ENCODE measurements at places on chromosomes 1 and 21. TPM values are rescaled to one million over a fixed set of nuclear protein-coding genes. Genes with fewer than 3 reads are reported as not detected.

DNA sequence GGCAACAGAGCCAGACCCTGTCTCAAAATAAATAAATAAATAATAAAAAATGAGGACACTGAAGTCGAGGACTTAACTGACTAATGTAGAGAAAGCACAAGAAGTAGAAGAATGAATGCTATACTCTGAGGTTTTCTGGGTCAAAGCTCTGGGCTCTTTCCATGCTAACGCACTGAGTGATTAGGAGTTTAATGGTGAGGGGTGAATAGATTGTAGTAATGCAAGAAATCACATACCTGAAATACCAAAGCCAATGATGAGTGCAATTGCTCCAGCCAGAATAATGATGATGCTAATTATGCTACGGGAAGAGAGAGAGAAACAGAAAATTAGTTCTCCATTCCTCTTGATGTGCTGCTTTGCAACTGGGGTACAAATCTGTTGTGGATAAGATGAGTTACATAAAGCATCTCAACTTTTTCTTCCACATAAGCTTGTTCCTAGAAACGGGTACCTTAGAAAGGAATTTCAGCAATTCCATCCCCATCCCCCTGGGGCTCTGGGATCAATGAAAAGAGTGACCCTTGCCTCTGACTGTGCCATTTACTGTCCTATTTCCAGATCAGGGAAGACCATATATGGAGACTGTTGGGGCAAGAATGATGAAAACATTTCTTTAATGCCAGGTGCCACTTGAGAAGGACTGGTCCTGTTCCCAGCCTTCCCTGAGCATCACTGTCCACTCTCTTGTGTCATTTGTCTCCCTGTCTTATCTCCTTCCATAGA is 40.7 kb downstream of the VTCN1 start:
- no peak overlapping the region for H3K27ac ChIP-seq
- H3K36me3 ChIP-seq, result no peaks in the 10 kb centered on the region
- peaks cover 11% of the 10 kb centered on the region for H3K4me1 ChIP-seq
- H3K27me3 ChIP-seq, result no peaks in the 10 kb centered on the region
- no peak for DNase-seq

DNA sequence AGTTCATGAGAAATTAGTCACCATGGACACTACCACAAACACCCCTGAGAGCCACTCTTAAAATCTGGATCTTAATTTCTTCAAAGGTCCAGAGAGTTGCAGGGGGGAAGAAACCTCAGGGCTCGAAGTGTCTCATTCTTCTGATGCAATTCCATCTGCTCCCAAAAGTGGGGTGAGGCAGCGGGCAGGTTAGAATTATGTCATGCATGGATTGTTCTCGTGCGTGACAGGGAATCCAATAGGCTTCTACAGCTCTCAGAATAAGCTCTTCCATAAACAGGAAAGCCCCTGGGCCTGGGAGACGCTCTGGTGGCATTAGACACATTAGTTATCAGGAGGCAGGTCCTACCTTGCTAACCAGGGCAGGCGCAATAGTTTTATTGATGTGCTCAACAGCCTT is 8.4 kb downstream of the ENO1 start:
- H3K27me3 ChIP-seq, result no peaks in the 10 kb centered on the region
- H3K27ac ChIP-seq, result no peak overlapping the region
- H3K4me1 ChIP-seq, result peaks cover 33% of the 10 kb centered on the region
- H3K36me3 ChIP-seq, result peaks cover 69% of the 10 kb centered on the region

- no peaks in the 10 kb centered on the region for H3K36me3 ChIP-seq
- H3K27ac ChIP-seq, result peak overlapping the region; percentile 97
- peak overlapping the region; percentile 40 for H3K4me3 ChIP-seq
These were observed 117.2 kb downstream of the CNIH3 start for GRCh38 chr1:224733027-224733911.

DNA sequence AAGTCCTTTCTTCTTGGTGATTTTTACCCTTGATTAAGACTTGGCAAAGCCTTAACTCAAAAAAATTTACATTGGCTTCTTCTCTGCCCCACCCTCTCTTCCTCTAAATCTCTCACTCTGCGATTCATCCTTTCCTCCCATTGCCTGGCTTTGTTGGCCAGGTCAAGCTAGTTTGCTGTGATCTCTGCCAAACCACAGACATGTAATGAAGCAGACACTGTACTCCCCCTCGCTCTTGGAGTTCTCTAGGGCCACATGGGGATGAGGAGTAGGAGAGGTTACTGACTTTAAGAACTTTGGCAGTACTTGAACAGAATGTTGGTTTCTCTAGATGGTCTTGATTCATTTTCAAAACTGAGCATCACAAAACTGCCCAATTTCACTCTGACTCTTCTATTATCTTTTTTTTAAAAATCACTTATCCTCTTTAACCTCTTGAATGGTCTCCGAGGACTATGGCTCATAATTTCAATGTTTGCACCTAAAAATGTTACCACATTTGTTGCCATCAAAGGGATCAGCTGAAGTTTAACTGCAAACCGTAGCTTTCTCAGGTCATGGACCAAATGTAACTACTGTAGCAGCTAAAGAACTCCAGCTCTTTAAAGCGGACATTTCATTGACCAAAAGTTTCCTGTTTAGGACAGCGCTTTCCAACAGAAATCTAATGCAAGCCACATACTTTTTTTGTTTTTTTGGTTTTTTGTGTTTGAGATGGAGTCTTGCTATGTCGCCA is 62.7 kb upstream of the IPO9 start:
- H3K27me3 ChIP-seq, result no peaks in the 10 kb centered on the region
- no peak for DNase-seq
- H3K4me1 ChIP-seq, result peaks cover 9% of the 10 kb centered on the region

- no peak overlapping the region for H3K4me3 ChIP-seq
- H3K27me3 ChIP-seq, result peaks cover 9% of the 10 kb centered on the region
- no peak overlapping the region for H3K27ac ChIP-seq
- H3K36me3 ChIP-seq, result no peaks in the 10 kb centered on the region
- no peak for DNase-seq
- no peaks in the 10 kb centered on the region for H3K4me1 ChIP-seq
These were observed 157.8 kb downstream of the TRABD2B start for GRCh38 chr1:47839433-47839760.

CSF3R gene
- total RNA-seq, result not detected

DNA sequence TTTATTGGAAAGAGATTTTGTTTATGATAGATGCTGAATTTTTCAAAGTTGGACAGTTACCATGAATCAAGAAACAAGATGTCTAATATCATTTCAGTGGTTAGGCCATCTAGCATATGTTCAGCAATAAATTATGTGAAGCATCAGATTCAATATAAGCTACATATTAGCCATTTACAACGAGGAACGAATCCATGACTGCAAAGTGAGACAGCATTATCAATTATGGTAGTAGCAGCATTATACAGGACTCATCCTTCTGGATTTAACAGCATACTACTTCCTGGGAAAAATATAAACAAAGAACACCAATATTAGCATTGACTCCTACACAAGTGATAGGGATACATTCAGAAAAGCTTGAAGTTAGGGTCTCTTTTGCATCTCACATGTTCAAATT is 59.1 kb downstream of the LRRC53 start:
- H3K4me3 ChIP-seq, result no peak overlapping the region
- no peaks in the 10 kb centered on the region for H3K36me3 ChIP-seq
- DNase-seq, result no peak
- no peak overlapping the region for H3K27ac ChIP-seq
- H3K27me3 ChIP-seq, result no peaks in the 10 kb centered on the region

DNA sequence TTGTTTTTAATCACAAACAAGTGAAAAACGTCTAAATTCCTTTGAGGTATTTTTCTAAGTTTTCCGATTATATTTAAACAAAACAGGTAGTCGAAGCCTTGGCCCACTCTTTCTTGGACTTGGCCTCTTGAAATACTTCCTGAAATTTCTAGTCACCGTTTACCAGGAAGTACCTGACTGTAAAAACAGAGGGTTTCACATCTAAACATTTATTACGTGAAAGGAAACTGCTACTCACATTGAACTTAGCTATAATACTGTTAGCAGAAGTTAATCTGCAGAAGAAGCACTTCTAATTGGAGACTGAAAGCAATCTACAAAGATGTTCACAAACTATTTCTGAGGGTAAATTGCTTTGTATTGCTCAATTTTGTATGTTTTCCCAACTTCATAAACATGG is 526.0 kb upstream of the ADGRL4 start:
- no peak overlapping the region for H3K27ac ChIP-seq
- H3K4me3 ChIP-seq, result no peak overlapping the region
- no peaks in the 10 kb centered on the region for H3K27me3 ChIP-seq
- no peak for DNase-seq

GRCh38 chr1:40438391-40439015 is 11.8 kb upstream of the ZFP69B start:
- H3K4me3 ChIP-seq, result no peak overlapping the region
- no peak overlapping the region for H3K27ac ChIP-seq
- H3K4me1 ChIP-seq, result no peaks in the 10 kb centered on the region
- no peaks in the 10 kb centered on the region for H3K27me3 ChIP-seq
- no peaks in the 10 kb centered on the region for H3K36me3 ChIP-seq
- no peak for DNase-seq

OVAAL gene
- total RNA-seq, result not detected

DNA sequence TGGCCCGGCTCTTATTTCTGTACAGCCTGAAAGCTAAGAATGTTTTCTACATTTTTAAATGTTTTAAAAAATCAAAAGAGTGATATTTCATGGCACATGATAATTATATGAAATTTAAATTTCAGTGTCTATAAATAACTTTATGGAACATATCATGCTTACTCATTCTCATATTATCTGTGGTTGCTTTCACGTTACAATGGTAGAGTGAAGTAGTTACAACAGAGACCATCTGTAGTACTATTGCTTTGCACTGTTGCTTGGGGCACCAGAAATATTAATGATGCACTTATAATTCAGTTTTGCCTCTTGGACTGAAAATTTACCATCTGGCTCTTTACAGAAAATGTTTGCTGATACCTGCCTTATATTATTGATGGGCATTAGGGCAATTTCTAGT is 481.6 kb downstream of the PLPP3 start:
- H3K36me3 ChIP-seq, result no peaks in the 10 kb centered on the region
- no peak for DNase-seq
- H3K4me3 ChIP-seq, result no peak overlapping the region
- no peaks in the 10 kb centered on the region for H3K4me1 ChIP-seq
- no peak overlapping the region for H3K27ac ChIP-seq
- no peaks in the 10 kb centered on the region for H3K27me3 ChIP-seq

RNF223 gene
- 3.2 TPM for total RNA-seq

- no peak overlapping the region for H3K4me3 ChIP-seq
- H3K27me3 ChIP-seq, result no peaks in the 10 kb centered on the region
- H3K4me1 ChIP-seq, result no peaks in the 10 kb centered on the region
- DNase-seq, result no peak
- no peak overlapping the region for H3K27ac ChIP-seq
These were observed 12.7 kb upstream of the SDHB start for GRCh38 chr1:17066361-17067068.

C1orf21 gene
- total RNA-seq, result 13.8 TPM

ALDH4A1 gene
- total RNA-seq, result 19.4 TPM

DNA sequence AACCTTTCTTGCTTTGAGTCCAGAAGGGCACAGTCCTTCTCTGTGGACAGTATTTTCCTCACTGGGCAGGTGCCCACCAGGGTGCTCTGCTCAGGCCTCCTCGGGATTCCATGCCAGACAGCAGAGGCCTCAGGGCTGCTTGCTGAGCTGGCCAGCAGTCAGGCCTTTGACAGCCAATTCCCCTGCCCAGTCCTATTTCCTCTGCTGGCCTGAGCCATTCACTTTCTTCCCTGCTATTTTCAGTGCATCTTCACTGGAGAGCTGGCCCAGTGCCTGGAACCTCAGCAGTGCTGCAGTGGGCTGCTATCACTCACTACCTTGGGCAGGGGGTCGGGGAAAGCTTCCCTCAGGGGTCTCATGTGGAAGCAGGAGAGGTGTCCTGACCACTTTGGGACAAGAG is 33.2 kb downstream of the KCNA10 start:
- H3K27me3 ChIP-seq, result no peaks in the 10 kb centered on the region
- no peak overlapping the region for H3K4me3 ChIP-seq
- no peak overlapping the region for H3K27ac ChIP-seq

GRCh38 chr1:69613414-69613813 is 45.7 kb downstream of the LRRC7 start:
- no peak overlapping the region for H3K4me3 ChIP-seq
- no peaks in the 10 kb centered on the region for H3K36me3 ChIP-seq
- no peaks in the 10 kb centered on the region for H3K4me1 ChIP-seq
- DNase-seq, result no peak
- no peak overlapping the region for H3K27ac ChIP-seq

GRCh38 chr1:84851839-84852238 is 41.2 kb downstream of the LPAR3 start:
- peaks cover 51% of the 10 kb centered on the region for H3K4me1 ChIP-seq
- H3K36me3 ChIP-seq, result no peaks in the 10 kb centered on the region
- H3K4me3 ChIP-seq, result no peak overlapping the region
- peak; percentile 37 for DNase-seq

Data from PC-9 (cell line).